ENCODE measurements at places on chromosomes 5 and 9.

DNA sequence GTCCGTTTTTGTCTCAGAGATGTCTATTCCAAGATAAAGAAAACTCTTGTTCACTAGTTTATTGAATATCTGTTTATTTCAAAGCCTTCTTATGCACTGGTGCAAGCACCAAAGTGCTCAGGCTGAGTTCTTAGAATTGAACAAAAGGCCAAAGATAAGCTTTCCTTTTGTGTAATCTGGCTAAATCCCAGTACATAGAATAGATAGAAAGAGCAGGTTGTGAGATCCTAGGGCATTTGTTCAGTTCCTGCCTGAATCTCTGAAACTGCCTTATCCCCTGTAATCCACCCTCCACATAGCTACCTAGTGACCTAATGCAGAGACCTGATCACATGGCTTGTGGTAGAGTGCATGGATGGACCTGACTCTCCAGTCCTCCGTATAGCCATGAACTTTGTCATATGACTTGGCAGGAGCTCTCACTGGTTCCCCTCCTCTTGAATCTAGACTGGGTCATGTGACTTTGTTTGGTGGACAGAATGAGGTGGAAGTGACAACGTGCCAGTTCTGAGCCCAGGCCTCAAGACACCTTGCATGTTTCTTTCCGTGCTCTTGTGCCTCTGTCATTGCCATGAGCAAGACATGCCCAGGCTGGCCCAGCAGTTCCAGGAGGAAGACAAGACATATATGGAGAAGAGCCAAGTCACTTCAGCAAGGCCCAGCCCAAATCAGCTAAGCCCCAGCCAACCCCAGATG, 139.3 kb upstream of the SHB start:
- no peak for DNase-seq

DNA sequence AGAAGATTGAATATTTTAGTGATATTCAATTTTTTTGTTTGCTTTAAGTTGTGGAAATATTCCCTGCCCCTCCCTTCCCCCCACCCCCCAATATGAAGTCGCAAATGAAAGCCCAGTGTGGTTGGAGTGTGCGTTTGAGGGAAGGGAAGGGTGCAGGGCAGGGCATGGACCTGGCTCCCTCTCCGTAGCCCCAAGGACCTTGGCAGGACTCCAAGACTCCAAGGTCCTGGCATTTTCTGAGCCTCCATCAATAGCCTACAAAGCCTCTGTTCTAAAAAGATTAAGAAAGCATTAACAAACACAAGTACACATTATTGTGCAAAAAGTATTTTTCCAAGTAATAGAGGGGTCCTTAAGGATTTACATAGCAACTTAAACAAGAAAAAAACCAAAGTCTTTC, 38.8 kb upstream of the PTPN3 start:
- DNase-seq, result no peak

- peak; percentile 84 for DNase-seq
Observed at GRCh38 chr9:21965401-21965951, 28.7 kb downstream of the CDKN2A start.

DNA sequence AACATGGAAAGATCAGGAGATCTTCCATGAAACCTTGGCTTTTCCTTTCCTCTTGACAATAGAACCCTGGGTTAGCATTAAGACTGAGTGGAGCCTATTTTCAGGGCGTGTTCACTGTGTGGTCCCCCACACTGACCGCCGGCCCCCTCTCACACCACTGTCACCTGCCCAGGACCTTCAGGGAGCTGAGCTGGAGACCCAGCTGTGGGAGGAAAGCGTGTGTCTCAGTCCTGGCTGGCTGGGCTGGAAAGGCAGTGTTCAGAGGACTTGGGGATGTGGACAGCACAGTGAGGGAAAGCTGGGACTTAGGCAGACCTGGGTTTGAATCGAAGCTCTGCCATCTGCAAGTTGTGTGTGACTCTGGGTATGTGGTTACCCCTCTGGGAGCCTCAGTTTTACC, 268.1 kb downstream of the NSG2 start:
- no peak for DNase-seq

GRCh38 chr5:29218138-29218537, 1975.3 kb upstream of the CDH6 start:
- DNase-seq, result no peak

DNA sequence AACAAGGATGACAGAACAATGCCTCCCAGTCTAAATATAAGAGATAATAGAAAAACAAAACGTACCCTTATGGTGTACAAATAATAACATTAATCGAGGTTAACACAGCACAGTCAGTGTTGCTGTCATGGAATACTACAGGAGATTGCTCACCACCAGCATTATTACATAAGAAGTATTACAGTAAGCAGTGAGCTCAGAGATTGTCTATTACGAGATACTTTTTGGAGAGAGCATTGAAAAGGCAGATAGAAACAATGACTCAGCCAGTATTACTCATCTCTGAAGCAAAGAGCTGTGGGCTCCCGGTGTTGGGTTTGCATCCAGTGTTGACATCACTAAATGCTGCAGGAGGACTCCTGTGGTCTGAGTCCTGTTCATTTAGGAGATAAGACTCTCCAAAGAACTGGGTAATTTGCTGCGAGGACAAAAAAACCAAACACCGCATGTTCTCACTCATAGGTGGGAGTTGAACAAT, 191.9 kb upstream of the SEMA6A start:
- peak; percentile 57 for DNase-seq

DNA sequence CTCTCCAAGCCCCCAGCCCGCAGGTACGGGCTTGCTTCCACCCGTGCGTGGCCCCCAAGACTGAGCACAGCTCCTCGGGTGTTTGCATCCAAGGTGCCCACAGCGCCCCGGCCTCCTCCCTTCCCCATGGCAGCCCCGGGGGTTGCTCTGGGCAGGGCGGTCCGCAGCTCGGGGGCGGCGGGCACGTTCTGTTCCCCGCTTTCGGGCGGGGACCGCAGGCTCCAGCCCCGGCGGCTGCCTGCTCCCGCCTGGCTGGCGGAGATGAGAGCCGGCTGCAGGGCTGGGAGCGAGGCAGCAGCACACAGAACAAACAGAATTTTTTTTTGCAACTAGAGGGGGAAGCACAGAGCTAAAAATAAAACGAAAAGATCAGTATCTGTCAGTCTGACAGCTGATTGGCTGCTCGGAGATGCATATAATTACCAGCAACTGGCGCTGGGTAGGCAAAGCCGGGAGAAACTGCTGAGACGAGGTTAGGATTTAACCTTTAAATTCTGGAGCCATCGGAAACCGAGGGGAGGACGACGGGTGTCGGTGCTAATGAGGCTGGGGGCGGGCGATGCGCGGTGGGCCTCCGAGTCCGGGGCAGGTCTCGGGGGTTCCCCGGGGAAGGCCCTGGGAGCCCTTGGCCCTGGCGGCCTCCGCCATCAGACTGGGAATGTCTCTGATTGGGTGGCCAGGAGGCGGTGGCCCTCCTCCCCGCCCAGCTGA, 142.7 kb upstream of the IER5L start:
- peak; percentile 84 for DNase-seq

GRCh38 chr9:82546136-82546535, 516.8 kb downstream of the RASEF start:
- no peak for DNase-seq

- no peak for DNase-seq
Observed at GRCh38 chr9:110753731-110754231, 85.2 kb downstream of the MUSK start.

DNA sequence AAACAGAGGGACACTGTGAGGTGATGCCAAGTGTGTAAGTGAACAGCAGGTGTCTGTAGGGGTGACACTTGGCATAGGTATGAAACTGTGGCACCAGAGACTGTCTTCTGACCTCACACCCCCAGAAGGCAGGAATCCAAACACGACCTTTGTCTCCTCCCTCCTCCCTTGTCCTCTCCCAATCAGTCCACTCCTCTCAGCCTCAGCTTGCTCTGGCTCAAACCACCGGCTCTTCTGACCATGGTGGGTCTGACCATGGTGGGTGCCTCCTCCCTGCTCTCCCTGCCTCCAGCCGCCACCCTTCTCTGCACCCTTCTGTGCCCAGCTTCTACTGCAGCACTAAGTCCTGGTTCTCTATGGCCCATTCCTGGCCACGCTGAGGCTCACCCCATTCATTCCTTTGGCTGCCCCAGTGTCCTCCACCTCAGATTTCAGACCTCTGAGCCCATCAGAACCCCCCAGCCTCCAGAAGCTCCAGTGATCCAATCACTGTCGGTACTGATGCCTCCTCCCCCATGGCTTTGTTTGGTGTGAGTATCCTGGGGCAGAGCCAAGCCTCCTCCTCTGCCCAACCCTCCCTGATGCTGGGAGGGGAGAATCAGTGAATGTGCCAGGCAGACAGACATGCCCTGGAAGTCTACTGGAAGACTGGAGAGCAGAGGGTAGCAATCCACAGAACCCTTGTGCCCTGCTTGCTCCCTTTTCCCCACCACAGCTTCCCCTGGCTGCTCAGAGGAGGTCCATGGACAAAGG, 1.7 kb upstream of the ARID3C start:
- no peak for DNase-seq

DNA sequence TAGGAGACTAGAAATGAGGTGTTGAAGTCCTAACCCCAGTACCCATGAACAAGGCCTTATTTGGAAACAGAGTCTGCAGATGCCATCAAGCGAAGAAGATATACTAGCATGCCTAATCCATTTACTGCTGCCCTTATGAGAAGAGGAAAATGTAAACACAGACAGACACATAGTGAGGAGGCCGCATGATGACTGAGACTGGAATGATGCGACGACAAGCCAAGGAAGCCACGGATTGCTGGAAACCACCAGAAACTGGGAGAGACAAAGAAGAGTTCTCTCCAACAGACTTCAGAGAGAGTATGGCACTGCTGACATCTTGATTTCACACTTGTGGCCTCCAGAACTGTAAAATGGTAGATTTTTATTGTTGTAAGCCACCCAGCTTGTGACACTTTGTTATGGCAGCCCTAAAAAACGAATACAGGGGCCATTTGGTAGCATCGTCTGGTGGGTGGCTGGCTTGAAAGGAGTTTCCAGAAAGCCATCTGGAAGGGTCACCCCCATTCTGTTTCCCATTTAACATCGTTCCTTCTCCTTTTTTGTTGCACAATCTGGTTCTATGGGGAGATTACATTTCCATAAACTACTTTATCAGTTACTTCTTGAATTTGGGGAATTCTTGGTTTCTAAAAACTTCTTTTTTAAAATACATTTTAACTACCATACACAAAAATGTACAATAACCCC, 193.1 kb downstream of the HSD17B3 start:
- no peak for DNase-seq

DNA sequence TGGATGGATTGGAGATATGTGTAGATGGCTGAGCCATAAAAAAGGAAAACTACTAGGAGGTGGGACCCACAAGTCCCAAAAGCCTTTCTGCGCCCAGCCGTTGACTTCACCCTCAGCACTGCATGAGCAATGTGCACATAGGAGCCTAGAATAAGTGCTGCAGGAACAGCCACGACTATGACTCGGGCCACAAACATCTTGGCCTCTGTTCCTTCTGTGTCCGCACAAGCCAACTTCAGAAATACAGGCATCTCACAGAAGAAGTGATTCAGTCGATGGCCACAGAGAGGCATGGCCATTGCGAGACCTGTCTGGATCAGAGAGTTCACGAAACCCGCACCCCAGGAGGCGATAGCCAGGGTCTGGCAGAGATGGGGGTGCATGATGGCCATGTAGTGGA, 587 bp downstream of the OR2Y1 start:
- no peak for DNase-seq

DNA sequence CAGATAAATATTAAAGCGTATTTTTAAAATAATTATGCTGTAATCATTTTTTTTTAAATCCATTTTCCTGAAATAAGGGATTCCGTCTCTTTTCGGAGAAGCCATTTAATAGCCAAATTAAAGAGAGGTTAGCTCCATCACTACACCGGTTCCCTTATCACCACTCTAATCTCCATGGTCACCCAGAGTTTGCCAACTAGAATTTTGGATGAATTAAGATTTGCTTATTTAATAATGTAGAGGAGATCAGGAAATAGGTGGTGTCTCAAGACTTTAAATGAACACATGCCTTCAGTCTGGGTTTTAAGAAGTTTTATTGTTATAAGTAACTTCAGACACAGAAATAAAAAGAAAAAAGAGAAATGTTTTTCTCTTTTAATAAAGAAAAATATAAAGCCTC, 151.7 kb downstream of the TTC39B start:
- DNase-seq, result no peak

- DNase-seq, result no peak
Observed at GRCh38 chr5:89064054-89064453, 181.1 kb upstream of the MEF2C start.

GRCh38 chr5:68644971-68645370, 429.4 kb downstream of the PIK3R1 start:
- DNase-seq, result peak; percentile 51

DNA sequence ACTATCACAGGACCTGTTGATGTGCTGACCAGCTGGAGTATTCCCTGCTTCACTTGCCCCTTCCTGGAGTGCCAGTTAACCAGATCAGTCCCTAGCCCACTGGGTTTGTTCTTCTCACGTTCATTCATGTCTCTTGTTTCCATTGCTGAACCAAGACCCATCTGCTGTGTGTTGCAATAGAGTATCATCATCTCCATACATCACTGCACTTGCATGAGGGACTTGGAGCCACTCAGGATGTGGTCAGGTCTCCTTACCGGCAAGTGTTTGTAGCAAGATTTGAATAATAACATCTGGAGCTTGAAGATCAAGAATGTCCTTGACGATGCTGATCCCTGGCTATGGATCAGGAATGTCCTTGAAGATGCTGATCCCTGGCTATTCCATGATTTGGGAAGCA, 358.6 kb downstream of the IRX1 start:
- DNase-seq, result no peak

DNA sequence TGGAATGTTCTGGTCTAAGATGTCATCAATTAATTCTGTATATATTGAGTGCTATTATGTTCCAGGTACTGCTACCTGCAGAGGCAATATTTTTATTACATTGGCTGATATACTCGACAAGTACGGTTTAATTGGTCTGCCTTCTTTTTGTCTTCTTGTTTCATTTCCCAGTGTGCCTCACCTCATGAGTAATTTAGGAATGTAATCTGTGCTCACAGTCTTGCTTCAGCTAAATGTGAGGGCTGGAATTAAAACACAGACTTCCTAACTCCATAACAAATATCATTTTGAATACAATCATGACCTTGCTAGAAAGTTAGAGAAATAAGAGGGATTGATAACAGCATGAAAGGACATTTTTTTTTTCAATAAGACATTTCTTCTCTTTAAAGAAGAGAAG, 20.1 kb upstream of the SPINK5 start:
- DNase-seq, result no peak

DNA sequence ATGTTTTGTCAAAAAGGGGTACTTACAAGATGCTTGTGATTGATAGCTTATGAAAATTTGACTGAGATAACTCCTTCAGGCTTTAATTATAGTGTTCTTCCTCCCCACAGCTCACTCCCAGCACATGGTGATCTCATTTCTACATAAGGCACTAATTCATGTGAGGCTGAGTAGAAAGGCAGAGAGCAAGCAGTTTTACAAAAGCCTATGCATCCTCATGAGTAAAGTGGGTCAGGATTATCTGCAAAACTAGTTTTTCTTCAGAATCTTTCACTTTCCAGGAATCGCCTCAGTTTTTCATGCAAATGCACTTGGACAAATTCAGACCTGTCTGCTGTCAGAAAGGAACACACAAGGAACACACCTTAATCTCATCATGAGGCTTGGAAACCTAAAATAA, 92.1 kb upstream of the FBN2 start:
- DNase-seq, result no peak

- no peak for DNase-seq
Observed at GRCh38 chr9:75229605-75230332, 141.5 kb downstream of the OSTF1 start.

Data from GM20000 (cell line).